ENCODE measurements at places on chromosomes 11 and 22.

GRCh38 chr22:45064313-45065278, 54.8 kb upstream of the PHF21B start:
- peak; percentile 77 for DNase-seq

DNA sequence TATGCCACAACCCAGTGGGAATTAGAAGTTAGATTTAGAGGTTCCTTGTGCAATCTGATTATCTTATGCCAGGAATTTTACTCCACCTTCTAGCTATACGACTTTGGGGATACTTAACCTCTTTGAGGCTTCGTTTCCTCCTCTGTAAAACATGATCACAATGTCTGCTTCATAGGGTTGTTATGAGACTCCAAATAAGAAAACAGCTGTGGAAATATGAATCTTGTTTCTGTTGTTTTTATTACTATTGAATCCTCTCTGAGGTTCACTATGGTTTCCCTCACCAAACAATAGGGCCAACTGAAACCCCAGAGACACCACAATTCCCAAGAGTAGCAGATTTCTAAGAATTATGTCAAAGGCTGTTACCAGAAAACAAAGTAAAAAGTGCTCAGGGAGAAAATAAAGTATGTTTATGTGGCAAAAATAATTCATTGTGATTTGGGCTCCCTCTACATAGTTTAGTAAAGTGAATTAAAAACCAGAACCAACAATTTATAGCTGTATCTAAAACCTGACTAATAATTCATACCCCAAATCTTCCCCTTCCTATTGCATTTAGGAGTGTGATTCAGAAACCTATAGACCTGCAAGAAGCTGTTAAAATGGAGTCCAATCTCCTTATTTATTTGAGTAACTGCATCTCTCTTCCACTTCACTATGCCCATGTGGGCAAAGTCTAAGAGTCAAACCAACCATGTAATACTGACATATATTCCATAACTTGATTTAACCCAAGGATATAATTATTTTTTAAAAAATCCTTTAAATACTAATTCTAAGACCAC, 38.4 kb downstream of the AMBRA1 start:
- no peak for DNase-seq

- DNase-seq: no peak
These were observed 17.0 kb downstream of the FADD start for GRCh38 chr11:70220136-70220535.

GRCh38 chr11:35725885-35726284, 63.3 kb downstream of the TRIM44 start:
- no peak for DNase-seq

GRCh38 chr11:67504005-67504949, 886 bp downstream of the PITPNM1 start:
- DNase-seq: peak; percentile 77
